Spleen (tissue), 13 donors: ENCODE measurements at places on chromosomes 7 and 10.

DNA sequence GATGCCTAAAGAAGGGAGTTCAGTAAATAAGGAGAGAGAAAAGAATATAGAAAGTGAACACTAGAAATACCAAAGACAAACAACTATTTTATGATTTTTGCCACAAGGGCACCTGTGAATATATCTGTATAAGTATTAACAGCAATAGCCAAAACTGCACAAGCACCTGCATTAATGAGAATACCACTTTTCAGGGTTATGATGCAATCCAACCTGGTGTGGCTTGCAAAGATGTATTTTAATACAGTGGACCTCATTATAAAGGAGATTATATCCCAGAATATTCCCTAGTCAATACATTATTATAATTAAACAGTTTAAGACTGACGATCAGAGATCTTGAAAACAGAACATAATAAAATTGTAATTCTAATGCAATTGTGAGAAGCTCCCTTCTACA, 4.0 kb downstream of the BRAF start:
- DNase-seq, result no peak

GRCh38 chr10:125548878-125549277, 134.1 kb downstream of the TEX36 start:
- DNase-seq, result no peak

GRCh38 chr7:132059141-132059540, 502.7 kb upstream of the PODXL start:
- no peak for DNase-seq

- DNase-seq, result no peak
These were observed 822.0 kb downstream of the TNS3 start for GRCh38 chr7:46759711-46760480.

GRCh38 chr10:13844651-13845050, 257.9 kb downstream of the PRPF18 start:
- no peak for DNase-seq

DNA sequence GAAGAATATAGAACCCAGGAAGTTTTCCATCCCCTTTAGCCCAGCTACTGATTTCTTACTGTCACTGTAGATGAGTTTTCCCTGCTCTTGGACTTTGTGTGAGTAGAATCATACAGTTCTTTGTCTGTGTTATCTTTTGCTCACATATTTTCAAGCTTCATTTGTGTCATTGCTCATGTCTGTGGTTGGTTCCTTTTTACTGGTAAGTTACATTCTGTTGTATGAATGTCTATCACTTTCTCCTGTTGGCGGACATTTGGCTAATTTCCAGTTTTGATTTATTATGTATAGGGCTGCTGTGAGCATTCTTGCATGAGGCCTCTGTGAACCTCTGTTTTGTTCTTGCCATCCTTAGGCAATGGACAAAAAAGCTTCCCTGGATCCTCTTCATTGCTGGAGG, 5.3 kb downstream of the GLRX3 start:
- no peak for DNase-seq

GRCh38 chr10:12735843-12736462, 265.6 kb downstream of the CCDC3 start:
- no peak for DNase-seq

DNA sequence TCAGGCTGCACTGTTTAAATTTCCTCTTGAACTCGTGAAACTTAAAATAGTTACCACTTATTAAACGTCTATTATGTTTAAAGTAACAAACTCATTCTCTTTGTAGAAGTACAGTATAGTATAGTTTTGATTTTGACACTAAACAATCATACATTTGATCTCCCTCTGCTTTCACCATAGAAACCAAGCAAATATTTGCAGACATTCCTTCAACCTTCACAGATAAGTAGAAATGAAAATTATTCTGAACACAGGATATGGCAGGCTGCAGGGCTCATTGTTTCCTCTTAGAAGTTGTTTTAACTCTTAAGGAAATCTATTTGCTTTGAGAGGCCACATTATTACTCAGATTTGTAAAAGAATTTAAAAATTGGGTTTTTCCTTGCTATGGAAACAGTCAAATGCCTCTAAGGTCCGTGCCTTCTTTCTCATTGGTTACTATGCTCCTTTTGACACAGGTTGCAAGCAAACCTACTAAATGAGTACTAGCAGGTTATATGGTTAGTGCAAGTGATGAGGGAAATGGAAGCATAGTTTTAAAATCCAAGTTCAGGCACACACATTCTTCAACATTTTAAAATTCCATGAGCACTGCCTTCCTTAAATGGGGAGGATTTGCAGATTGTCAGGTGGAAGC, 92.8 kb upstream of the FAM133B start:
- DNase-seq, result no peak

DNA sequence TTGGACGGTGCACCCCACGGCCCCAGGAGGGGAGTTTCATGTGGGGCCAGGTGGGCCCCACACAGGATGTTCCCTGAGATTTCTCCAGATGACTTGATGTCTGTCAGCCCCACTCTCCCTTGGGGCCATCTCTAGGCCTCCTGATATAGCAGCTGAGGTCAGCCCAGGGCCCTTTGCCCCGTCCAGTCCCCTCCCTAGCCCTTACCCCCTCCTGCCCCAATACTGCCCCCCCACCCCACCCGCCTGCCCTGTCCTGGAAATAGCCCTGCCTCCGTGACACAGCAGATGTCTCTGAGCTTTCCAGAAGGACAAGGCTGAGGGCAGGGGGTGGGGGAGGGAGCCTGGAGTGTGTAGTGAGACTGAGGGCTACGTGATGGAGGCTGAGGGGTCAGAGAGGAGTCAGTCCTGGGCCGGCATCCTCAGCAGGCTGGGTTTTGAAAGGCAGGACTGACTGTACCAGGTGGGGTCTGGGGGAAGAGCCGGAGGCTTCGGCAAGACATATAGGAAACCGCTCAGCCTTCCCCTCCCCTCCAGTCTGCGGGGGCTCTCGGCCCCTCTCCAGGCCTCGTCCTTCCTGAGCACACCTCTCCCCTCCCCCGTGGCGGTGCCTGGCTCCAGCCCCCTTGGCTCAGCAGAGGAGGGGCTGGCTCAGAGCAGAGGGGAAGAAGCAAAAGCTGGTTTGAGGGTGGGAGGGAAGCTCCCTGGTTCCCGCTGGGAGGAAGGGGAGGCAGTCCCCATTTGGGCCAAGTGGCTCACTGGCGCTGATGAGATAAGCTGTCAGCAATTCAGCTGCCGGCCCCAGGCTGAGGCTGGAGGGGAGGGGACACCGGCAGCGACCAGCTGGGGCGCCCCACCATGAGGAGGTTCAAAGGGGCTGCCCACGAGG, 2.0 kb downstream of the FLNC start:
- peak; percentile 63 for DNase-seq

DNA sequence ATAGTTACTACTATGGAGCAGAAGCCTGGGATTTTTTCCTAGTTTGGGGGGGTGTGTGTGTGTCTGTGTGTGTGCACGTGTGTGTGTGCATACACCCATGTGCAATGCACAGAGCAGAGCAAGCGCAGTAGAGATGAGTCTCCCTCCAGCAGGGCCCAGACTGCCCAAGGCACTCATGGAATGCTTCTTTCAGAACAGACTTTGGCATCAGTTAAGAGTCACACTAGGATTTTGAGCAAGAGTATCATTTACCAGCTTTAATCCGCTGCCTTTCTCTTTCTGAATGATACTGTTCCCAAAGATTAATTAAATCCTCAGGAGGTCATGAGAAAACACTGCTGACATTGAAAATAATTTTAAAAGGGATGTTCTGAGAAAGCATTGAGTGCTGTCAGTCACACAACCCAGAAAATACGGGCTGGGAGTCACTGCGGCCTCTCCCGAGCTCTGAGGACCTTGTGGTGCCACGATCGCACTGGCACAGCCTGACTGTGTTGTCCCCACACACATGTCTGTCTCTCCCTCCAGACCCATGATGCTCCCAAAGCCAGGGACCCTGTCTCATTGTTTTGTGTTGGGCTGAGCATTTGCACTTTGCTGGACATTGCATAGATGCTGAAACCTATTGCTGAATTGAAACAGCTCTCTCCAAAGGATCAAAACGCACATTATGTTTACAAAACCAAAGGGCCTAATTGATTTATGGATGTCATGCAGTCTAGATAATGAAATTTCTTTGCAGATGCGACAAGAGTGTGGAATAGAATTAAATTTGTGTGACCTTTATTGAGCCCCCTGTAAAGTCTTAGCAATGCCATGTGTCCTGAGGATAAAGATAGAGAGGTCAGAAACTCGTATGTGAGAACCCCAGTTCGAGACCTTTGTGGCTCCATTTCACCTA, 54.7 kb upstream of the FIGNL1 start:
- DNase-seq, result no peak

- DNase-seq, result no peak
These were observed 194.1 kb downstream of the FANK1 start for GRCh38 chr10:126090443-126090842.

DNA sequence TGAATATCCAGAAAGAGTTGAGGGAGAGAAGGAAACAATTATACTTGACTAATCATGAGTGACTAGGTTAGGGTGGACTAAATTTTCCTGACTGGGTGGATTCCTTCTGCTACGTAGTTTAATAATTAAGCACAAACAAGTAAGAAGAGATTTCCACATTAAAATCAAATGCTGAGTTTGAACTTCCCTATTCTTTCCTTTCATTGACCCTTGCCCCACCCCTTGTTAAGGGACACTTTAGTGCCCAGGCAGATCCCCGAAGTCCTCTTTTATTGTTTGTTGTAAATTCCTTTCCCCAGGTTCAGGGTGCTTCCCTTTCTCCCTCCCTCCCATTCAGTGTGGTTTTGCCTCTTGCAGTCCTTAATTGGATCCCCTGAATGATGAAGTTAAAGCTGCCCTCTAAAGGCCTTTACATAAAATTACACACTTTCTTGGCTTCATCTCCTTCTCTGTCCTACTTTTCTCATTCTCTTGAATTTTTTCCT, 8.8 kb upstream of the SPAM1 start:
- no peak for DNase-seq

DNA sequence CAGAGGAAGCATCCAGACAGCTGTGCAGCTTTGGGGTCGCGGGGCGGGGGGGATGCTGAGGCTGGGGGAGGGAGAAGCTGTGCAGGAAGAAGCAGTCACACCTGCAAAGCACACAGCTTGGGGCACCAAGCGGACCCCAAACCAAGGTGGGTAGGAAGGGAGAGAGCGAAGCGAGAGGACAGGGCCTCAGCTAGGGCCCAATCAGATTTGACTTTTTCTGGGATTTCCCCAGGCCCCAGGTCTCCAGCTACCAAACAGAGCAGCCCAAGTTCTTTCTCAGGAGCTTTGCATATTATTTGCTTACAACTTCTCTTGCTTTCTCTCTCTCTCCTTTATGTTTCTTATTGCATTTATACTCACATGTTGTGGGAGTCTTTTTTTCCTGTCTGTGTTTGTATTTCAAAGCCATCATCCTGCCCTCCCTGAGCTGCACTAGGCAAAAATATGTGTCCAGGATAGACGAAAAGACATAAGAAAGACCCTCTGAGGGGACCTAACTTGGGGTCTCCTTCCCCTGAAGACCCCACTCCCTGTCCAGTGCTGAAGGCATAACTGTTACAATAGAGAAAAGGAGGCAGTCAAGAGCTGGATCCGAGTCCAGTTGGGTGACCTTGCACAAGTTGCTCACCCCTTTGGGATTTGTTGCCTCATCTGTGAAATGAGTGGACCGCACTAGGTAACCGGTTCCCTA, 50.6 kb upstream of the SMNDC1 start:
- peak; percentile 83 for DNase-seq
